ENCODE measurements at places on chromosomes 7 and 10.

GRCh38 chr7:105806592-105807447 is 69.6 kb downstream of the ATXN7L1 start:
- DNase-seq: peak; percentile 59

DNA sequence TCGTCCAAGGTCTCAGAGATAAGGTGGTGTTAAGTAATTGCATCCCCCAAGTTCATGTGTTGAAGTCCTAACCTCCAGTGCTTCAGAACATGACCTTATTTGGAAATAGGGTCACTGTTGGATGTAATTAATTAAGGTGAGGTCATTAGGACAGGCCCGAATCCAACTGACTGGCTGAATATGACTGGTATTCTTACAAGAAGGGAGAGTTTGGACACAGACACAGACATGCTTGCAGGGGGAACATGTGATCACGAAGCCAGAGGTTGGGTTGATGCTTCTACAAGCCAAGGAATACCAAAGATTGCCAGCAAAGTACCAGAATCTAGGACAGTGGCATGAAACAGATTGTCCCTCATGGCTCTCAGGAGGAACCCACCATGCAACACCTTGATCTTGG is 173.5 kb upstream of the LYZL2 start:
- DNase-seq: no peak

- peak; percentile 79 for DNase-seq
Measured at GRCh38 chr7:22001345-22002004, 55.8 kb upstream of the CDCA7L start.

GRCh38 chr10:130728531-130729215 is 582.8 kb downstream of the TCERG1L start:
- no peak for DNase-seq

DNA sequence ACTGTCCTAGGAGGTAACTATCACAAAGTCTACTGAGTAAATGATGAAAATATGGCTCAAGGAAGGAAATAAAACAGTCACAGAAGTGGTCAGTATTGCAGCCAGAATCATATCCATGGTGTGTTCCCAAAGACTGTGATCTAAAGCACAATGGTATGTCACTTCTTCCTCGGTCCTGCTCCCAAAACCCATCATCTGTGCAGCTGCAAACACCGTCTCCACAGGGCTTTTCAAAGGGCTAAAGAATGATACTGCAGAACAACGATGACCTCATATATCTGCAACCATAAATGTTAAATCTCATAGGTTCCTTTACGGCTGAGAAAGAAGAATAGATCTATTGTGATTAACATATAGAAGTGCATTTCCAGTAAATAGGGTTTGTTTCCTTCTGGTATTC is 465.0 kb downstream of the GRID1 start:
- DNase-seq: no peak

DNA sequence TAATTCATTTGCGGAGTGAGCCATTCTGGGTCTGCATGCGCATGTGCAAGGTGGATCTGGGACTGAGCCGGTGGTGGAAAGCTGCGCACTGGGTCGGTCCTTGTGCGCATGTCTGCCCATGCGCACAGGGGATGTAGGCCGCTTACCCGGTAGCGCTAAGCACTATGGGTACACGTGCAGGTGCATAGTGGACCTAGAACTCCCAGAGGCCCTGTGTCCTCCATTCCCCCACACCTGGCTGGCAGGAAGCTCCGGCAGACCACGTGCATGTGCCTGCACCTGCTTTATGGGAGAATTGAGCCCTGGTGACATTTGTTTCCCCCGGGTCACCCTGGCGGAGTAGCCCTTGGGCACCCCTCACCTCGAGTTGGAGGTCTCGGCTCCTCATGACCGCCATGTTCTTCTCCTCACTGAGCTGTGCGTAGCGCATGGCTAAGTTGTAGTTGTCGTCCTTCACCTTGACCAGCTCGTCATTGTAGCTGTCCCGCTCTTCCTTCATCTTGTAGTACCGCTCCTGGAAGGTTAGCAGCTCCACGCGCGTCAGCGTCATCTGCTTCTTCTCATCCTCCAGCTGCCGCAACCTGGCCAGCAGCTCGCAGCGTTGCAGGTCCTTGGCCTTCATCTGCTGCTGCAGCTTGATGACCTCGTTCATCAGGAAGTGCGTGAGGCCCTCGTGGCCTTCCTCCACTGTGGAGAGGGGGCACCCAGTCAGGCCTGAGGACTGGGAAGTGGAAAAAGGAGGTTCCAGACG is 99.6 kb downstream of the CARD11 start:
- no peak for DNase-seq
